ENCODE measurements at places on chromosomes 11 and 22.
A peak's percentile ranks its signal among the peaks of the same experiment; 100 is the strongest.

- no peak for DNase-seq
Measured at GRCh38 chr11:128483211-128483788, 104.1 kb downstream of the ETS1 start.

DNA sequence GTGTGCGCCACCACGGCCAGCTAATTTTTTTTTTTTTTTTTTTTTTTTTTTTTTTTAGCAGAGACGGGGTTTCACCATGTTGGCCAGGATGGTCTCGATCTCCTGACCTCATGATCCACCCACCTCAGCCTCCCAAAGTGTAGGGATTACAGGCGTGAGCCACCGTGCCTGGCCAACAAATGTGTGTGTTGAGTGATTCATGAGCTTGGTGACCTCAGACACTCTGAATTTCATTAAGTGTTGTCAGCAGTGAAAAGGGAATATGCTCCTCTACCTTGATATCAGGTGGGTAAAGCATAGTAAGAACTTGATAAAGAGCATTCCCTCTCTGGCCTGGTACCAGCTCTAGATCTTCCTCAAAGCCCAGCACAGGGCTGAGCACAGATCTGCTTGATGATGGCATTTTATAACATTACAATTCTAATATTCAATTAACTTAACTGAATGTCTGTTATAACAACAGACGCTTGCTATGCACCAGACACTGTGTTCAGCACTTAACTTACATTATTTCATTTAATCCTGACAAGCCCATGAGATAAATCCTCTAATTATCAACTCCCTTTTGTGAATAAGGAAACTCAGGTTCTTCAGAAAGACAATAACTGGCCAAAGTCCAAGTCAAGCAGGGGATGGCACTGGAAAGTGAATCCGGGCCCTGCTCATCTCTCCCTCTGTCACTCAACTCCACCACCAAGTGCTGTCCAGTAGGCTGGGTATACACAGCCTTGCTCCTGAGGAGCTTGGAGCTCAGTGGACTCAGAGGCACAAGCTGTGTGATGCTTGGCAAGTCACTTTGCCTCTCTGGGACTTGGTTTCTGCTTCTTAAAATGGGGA is 13.0 kb downstream of the TBC1D10A start:
- DNase-seq: no peak

GRCh38 chr22:43345761-43346301 is 2.7 kb upstream of the SCUBE1 start:
- DNase-seq: no peak

GRCh38 chr11:45692808-45693453 is 27.5 kb upstream of the CHST1 start:
- DNase-seq: no peak

DNA sequence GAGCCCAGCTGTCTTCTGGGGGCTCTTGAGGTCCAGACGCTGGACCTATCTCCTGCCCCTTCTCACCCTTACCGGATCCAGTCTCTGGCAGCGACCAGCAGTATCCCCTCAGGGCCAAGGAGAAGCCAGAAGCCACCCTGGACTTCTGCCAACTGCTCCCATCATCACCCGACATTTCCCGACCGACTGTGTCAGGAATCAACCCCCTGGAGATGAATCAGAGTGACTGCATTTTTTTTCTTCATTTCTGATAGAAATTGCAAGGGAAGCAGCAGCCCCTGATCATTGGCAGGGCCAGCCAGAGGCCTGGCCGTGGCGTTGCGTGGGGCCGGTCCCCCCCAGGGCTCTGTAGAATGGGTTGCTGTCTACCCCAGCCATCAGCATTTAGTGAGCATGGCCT is 5.2 kb upstream of the LIF start:
- peak; percentile 64 for DNase-seq

DNA sequence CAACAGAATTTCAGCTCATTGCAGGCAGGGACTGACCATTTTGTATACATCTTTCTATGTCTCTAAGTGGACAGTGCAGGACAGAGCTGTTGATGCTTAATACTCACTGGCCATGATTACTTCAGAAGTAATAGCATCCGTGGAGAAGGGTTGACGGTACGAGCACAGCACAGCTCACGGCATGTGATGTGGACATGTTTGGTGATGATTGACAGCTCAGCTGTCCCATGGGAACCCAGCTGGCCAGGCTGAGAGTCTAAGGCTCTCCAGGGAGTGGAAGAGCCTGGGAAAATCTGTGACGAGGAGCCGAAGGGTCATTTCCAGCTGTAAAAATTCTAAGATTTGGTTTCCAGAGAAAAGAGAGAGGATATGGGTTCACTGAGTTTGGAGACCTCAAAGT is 198.2 kb downstream of the SNX19 start:
- DNase-seq: no peak

DNA sequence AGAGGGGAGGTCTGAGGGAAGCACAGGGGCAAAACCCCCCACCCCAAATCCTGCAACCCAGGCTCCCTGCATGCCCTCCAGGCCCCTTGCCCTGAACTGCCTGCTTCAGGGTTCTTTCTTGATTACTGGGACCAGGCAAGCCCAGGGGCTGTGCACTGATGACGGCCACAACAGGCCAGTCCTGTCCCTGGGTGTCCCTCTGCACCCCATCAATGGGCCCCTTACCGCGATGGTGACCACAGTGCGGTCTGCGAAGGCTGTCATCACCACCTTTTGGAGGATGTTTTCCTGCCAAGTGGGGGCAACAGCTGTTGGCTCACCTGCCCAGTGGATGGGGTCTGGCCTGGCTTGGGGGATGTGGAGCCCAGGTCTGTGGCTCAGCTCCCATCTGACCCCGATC is 5.0 kb upstream of the KCNJ11 start:
- no peak for DNase-seq

- no peak for DNase-seq
Measured at GRCh38 chr11:8100158-8100557, 19.1 kb downstream of the TUB start.

GRCh38 chr11:68584097-68584496 is 100.2 kb upstream of the GAL start:
- no peak for DNase-seq

GRCh38 chr22:17767233-17768065 is 6.8 kb downstream of the BID start:
- DNase-seq: no peak

- DNase-seq: no peak
Measured at GRCh38 chr11:14902650-14903350, 10.8 kb upstream of the CYP2R1 start.

DNA sequence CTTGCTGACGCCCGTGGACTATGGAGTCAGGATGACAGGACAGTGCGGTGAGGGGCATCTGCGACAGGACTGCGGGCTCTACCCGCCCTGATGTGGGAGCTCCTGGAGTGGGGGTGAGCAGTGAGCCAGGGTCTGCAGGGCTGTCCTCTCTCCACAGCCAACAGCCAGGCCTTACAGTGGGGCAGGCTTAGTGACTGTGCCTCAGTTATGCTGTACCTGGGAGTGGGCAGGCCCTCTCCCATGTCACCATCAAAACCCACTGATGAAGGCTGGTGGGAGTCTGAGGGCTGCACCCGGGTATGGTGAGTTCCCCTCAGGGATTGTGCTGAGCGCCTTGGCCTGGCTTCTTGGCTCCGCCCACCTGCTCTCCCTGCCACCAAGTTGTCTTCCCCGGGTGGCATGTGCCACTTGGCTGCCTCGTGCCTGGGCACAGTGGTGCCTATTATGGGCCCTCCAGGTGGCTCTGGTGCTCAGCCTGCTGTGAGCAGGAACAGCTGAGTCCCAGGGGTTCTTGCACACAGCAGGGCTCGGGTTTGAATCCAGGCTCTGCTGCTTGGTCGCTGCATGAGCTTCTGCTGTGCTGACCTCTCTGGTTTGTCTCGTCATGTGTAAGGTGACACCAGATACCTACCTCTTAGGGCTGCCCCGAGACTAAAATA is 4.1 kb upstream of the TRIOBP start:
- DNase-seq: no peak

DNA sequence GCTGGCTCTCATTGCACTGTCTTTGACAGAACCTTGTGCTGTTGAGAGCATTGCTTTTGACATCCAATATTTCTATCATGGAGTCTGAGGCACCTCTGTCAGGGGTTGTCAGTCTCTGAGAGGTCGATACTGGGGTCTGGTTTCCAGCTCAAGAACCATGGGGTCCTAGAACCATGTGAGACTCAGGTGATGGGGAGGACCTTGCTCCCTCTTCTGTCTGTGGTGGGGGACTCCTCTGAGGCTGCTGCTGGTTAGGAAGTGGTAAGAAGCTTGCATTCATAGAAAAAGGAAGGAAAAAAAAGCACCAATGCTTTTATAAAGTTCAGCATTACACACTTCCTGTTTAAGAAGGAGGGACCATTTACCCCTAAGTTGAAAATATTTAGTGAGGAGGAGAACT is 91.8 kb upstream of the CD44 start:
- DNase-seq: no peak

DNA sequence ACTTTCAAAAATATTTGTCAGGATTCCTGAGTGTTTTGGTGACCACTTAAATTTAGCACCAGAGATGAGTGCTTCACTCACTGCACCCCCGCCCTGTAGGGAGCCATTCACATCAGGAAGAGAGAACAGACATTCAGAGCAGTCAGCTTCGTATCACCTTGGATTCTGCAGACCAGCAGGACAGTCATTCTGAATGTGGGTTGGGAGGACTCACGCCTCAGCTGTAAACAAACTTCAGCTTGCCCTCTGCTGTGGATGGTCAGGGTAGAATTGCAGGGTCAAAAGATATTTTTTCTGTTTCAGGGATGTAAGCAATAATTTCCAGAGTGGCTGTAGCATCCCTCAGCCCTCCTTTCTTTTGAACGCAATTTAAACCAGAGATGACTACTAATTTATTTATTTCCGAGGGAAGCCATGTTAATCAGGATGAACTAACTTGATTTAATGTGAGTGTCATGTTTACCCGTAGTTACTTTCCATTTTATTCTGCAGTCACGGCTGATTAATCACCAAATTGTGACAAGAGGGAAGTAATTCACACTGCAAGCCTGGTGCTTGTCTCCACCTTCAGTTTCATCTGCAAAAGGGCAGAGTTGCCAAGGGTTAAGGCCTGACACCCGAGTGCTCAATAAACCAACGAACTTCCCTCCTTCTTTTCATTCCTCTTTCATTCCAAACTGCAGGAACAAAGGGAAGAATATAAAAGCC is 174.2 kb upstream of the DDI1 start:
- no peak for DNase-seq

- no peak for DNase-seq
Measured at GRCh38 chr11:128497776-128498095, 89.6 kb downstream of the ETS1 start.

All from Right ventricle myocardium inferior (tissue), 1 donor.